ENCODE measurements at places on chromosomes 5 and 9.
A peak's percentile ranks its signal among the peaks of the same experiment; 100 is the strongest.

GRCh38 chr5:98927242-98927988 is 1.4 kb downstream of the CHD1 start:
- DNase-seq: no peak

DNA sequence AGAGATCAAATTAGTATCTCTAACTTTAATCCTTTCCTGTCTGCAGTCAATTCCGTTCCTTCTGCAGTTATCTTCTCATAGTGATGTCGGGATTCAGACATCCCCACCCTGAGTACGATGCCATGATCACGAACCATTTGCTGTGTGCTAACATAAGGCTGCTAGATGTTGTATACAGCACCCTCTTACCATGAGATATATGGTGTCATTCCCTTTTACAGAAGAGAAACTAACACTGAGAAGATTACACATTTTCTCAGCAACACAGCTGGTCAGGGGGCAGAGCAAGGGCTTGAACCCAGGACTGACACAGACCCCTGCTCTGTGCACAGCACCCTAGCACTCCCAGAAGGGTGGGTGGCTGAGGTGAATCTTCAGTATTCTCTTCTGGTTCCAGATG is 46.9 kb upstream of the HSD17B4 start:
- no peak for DNase-seq

GRCh38 chr9:68981789-68982188 is 32.1 kb downstream of the PRKACG start:
- no peak for DNase-seq

DNA sequence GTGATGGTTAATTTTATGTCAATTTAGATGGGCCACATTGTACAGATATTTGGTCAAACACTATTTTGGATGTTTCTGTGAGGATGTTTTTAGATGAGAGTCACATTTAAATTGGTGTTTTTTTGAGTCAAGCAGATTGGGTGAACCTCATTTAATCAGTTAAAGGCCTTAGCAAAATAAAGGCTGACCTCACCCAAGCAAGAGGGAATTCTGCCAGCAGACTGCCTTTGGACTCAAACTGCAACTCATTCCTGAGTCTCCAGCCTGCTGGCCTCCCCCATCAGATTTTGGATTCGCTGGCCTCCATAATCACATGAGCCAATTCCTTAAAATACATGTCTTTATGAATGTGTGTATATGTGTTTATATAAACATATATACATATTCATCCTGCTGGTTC is 282.7 kb upstream of the POU5F2 start:
- DNase-seq: no peak

GRCh38 chr5:19492861-19493260 is 495.1 kb downstream of the CDH18 start:
- no peak for DNase-seq

GRCh38 chr9:68523367-68523936 is 17.2 kb downstream of the TMEM252 start:
- DNase-seq: no peak

GRCh38 chr5:125370461-125371205 is 624.2 kb upstream of the ZNF608 start:
- no peak for DNase-seq

- no peak for DNase-seq
Measured at GRCh38 chr5:31768784-31769183, 129.9 kb downstream of the PDZD2 start.

GRCh38 chr9:4573634-4574389 is 83.5 kb downstream of the SLC1A1 start:
- DNase-seq: no peak

DNA sequence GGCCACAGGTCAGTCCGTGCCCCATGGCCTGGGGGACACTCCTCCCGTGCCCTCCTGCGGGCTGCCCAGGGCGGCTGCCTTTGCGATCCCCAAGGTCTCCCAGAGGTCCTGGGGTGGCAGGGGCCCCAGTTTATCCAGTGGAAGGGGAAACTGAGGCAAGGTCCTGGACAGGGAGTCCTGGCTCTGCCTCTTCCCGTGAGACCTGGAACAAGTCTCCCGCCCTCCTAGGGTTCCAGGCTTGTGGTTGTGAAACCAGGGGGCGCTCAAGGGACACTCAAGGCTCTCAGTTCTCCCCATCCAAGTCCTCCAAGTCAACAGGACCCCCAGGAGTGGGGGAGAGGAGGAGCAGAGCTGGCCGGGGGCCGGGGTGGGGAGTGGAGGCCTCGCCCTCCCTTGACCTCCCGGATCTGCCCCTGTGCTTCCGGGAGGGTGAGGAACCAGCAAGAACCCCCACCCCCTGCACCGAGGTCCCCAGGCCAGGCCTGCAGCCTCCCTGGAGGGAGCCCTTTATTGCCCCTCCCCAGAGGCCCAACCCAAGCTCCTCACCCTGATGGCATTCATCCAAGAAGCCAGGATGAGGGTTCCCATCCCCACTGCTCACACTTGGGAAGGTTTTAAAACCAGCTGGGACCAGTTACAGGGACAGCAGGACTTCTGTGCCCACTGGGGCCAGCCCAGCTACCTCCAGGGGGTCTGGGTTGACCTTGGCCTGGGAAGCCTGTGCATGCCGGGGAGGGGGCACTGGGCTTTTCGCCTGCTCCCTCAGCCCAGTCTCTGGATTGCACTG is 24.7 kb upstream of the TMEM250 start:
- no peak for DNase-seq

DNA sequence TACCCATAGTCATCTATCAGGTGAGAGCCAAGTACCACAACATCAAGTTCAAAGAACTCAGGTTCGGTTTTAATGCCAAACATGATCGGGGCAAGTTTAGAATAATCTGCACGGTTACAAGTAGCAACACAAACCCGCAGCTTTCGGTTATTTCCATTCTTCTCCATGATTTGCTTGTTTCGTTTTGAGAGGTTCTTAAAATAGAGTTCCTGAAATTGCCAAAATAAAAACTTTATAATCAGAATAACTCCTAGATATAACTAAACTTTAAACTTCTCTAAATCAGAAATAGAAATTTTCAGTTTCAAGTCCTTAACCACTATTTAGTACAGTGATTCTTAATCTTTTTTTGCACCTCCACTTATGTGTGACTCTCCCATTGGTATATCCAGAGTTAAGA is 9.1 kb downstream of the GNE start:
- DNase-seq: no peak

GRCh38 chr5:8417316-8418048 is 548.5 kb downstream of the MTRR start:
- DNase-seq: no peak

DNA sequence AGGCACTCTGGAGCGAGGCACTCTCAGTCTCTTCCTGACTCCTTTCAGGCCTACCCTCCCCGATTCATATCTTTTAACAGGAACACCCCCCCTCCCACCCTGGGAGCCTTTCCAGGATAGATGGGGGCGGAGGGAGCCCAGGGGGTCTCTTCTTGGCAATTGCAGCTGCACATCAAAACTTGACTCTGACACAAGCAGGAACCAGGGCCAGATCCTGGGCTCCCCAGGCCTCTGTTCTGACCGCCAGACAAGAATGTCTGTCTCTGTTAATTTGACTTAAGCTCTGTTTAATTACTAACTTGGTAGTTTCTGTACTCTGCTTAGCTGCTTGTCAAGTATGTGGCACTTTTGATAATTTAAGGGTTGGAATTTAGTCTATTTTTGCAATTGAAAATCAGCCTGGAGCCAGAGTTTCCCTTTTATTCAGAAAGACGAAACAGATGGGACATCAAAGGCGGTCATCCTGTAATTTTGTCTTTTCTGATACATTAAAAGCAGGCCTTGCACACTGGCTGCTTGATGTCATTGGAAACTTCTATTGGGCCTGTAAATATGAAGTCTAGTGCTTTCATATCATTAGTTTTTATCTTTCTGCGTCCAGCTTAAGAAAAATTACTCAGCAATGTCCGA is 43.3 kb downstream of the ACTL7B start:
- DNase-seq: no peak

DNA sequence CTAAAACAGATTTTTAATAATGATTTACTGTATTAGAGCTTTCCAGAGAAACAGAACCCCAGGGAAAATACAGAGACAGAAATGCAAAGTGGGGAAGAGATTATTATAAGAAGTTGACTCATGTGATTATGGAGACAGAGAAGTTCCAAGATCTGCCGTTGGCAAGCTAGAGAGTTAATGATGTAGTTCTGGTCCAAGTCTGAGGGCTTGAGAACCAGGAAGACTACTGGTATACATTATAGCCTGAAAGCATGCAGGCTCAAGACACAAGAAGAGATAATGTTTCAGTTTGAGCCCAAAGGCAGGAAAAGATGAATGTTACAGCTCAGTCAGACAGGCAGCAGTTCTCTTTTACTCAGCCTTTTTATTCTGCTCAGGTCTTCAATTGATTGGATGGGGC is 98.8 kb upstream of the NFIL3 start:
- DNase-seq: no peak

GRCh38 chr5:53969176-53969730 is 341.1 kb downstream of the ARL15 start:
- no peak for DNase-seq

GRCh38 chr5:77973253-77973609 is 197.1 kb upstream of the TBCA start:
- DNase-seq: no peak

GRCh38 chr5:60568646-60569045 is 131.3 kb downstream of the DEPDC1B start:
- no peak for DNase-seq

DNA sequence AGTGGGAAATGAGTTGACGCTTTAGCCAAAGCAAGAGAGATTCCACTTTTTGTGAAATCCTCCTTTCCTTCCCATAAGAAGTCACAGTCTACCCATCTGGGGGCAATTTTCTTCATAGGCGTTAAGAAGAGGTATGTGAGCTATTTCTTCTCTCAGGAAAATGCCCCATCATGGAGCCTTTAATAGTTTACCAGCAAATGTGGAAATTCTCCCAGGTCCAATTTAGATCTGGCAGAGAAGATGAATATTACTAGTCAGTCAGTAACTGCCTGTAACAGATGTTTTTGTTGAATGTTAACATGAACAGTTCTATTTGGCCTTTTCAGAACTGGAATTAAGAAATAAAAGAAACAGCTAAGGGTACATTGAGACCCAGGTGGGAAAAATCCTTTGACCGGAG is 156.4 kb upstream of the RFX3 start:
- DNase-seq: no peak

DNA sequence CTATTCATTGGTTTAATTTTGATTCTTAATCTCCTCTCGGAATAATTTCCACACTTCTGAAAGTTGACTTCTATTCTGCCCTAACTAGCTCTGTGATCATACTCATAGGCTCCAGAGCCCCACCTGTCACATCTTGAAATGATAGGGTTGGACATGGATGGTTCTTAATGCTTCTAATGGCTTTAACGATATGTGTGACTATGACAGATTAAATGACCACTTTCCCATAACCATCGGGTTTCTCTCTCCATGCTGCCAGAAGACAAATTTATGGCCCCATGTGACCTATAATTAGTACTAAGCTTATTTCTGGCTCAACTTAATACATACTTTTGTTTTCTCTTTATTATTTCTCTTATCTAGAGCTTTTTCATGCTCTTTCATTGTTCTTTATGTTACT is 251.1 kb upstream of the TUT7 start:
- no peak for DNase-seq

DNA sequence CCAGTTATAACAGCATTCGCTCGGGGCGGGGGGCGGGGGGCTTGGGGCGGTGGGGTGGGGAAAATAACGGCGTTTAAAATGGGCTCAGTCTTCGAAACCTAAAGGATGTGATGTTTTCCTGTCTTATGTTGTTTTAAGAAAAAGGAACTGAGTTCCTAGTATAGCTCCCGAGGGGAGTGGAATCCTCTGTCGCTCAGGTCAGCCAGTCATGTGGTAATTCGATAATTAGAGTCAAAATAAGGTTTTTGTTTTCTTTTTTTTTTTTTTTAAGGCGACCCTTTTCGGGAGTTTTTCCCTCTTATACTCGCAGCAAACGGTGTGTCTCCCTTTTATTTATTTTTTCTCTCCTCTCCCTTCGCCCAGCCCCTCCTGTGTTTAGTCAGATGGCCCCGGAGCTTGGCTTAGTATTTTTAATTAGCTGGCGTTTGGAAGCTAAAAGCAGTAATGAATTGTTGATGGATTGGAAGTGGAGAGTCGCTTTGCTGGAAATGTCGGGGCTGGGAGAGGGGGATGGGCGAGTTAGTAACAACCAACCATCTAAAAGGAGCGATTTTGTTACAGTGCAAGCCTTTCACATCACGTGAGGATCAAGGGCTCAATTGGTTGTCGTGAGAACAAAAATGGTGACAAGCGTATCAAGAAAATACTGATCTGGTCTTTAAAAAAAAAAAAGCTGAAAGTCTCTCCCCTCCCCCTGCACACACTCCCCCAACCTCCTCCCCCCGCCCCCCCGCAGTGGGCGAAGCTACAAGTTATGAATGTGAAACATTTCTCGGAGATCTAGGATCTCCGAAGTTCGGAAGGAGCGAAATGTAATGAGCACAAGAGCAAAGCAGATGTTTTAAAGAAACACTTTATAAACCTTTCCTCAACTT is 714 bp upstream of the ZNF608 start:
- DNase-seq: peak; percentile 90

DNA sequence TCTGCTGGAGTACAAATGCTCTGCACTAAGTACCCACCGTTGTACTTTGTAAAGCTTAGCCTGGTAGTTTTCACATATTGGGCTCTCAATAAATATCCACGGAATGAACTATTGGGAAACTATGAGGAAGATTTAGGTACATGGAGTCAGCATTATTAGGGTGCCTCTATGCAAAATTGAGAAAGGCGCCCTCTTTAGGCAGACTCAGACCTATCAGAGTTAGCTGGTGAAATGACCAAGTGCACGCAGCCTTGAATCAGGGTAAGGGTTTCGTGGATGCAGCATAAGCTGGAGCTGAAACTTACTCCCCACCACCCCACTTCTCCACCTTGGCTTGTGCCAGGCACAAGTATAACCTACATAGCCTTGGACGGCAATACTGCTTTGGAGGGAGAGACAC is 1178.8 kb upstream of the DMAC1 start:
- DNase-seq: no peak

DNA sequence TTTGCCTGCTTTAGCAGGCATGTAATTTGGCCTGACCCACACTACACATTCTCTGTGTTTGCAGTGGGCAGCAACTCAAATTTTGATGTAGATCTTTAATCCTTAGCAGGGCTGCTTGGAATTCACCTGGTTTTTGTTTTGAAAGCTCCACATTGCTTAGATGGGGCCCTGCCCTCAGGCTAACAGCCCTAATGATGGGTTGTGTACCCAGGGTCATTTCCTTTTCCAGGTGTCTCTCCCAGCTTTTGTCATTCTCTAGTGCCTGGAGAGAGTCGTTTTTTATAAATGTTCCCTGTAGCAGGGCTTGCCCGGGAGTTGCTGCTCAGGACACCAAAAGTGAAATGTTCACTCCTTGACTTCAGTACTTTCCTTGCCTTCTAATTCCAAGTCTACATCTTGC is 126.3 kb downstream of the TRIO start:
- DNase-seq: no peak
